Hematopoietic multipotent progenitor cell treated with erythropoietin and hydrocortisone succinate and interleukin-3 and kit ligand, for 6 days (in vitro differentiated cells): ENCODE measurements at places on chromosomes 4 and X.

DNA sequence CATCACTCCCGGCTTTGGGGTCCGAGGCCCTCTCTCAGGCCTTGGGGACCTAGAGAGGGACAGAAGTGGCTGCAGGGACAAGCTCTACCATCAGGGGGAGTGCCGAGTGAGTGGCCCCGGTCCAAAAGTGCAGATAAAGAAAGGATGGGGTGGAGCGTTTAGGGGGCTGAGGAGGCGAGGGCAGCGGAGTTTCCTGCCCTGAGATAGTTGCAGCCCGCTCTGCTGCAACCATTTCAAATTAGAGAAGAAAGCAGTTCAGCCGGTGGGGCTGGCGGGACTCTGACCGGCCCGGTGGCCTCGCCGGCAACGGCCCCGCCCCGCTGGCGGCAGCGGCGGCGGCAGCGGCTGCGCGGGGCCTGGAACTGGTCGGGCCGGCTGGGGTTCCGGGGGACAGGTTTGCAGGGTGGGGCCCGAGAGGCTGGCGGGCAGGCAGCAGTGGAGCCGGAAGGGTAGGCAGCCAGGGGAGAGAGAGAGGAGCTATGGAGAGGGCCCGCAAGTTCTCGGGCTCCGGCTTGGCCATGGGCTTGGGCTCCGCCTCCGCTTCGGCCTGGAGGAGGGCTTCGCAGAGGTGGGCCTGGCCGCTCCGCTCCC is 7.6 kb downstream of the DLG3 start:
- peak; percentile 75 for DNase-seq

DNA sequence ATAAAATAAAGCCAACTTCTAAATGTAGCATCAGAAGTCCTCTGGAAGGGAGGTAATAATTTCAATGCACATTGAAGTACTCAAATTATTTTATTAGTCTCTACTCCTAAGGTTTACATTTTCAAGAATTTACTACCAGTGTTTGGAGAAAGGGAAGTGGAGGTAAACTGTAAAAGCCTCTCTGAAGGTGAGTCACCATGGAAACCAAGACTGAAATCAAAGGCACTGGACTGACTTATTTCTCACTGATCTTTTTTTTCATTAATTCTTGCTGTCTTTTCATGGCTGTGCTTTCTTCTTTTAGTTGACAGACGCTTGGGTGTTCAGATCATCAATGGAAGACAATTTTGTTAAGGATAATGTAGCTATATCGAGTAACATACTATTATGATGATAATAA is 9.7 kb downstream of the SLC39A8 start:
- no peak for DNase-seq

DNA sequence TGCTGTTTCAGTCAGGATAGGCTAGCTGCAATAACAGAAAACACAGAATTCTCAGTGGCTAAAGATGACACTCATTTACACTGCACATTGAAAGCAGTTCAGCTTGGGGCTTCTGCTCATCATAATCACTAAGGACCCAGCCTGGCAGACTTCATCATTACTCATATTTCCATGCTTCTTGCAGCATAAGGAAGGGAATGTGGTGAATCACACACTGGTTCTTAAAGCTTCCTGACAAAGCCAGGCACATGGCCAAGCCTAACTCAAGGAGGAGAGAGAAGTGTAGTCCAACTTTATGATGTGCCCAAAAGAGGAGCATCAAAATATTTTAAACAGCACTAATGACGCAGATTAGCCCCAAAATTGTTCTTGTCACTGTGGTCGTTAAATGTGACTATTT is 186.5 kb downstream of the BANK1 start:
- DNase-seq = no peak

DNA sequence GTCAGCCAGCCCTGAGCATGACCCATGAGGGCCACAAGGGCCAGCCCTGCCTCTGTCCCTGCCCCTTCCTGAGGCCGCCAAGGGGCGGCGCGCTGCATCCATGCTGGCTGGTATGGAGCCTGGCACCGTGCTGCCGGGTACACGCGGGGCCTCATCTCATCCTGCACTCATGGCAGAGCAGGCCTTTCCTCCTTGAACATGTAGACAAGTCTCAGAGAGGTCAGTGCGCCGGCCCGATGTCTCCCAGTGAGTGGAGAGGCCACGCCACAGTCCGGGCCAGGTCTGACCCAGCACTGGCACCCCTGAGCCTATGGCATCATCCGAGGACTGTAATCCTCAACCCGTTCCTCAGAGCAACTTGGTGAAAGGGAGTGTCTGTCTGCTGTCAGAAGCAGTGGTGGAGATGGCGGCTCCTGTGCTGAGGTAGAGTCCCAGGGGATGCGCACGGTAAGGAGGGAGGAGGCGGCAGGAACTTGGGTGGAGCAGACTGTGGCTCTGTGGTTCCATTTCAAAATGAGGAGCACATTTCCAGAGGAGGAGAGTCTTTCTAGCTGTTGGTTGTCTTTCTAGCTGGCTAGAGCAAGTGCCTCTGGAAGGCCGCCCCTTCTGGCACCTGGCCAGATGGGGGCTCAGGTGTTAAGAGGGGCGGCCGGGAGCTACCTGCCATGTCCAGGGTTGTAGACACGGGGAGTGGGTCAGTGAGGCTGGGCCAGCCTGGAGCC is 32.8 kb downstream of the TRMT44 start:
- no peak for DNase-seq

DNA sequence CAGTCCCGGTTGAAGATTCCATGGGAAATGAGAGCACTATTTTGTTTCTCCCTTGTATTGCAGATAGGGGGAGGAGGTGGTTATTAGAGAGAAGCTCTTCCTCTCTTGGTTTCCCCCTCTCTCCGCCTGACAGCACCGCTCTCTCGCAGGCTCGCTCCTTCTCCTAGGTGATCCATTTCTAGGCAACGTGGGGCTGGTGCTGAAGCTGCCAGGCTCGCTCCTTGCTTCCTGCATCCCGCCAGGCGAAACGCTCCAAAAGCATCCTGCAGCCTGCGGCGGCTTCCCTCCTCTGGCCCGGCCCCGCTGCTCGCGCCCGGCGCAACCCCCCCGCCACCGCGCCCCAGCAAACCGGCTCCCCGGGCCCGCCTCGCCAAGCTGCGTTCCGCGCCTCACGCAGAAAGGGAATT is at the start of gene GRID2:
Gene GRID2, plus strand, starts transcription at position 346 of the 407 bp plus-strand sequence.
- no peak for DNase-seq

- no peak for DNase-seq
Observed at GRCh38 chrX:20129547-20129946, 12.1 kb downstream of the EIF1AX start.

- DNase-seq = no peak
Observed at GRCh38 chrX:13212191-13212651, 107.6 kb downstream of the ATXN3L start.

DNA sequence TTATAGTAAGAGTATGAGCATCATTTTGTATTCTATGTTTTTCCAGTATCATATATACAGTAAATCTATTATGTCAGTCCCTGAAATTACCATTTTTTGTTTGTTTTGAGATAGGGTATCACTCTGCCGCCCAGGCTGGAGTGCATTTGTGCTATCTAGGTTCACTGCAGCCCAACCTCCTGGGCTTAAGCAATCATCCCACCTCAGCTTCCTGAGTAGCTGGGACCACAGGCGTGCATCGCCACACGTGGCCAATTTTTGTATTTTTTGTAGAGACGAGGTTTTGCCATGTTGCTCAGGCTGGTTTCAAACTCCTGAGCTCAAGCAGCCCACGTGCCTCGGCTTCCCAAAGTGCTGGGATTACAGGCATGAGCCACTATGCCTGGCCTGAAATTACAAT is 85.6 kb downstream of the ZNF330 start:
- peak; percentile 13 for DNase-seq

GRCh38 chr4:155773196-155773800 is 14.5 kb downstream of the GUCY1B1 start:
- no peak for DNase-seq

- DNase-seq = no peak
Observed at GRCh38 chr4:85701861-85702321, 226.9 kb downstream of the ARHGAP24 start.

- DNase-seq = no peak
Observed at GRCh38 chr4:109290918-109291317, 11.5 kb downstream of the COL25A1 start.

DNA sequence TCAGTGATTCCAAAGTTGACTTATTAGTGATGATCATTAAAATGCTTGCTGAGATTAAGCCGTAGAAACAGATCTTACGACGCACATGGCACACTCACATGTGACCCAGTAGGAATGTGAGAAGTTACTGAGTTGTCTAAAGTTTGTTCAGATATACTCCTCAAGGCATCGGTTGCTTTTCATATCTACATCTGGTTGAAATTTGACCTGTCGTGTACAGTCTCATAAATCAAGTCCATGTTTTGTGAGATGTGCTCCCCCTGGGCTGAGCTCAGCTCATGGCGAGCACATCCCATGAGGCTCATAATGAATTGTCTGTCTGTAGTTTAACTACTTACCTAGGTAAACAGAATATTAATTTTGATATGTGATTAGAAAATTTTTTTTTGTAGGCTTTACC is 67.0 kb downstream of the TNIP2 start:
- no peak for DNase-seq

DNA sequence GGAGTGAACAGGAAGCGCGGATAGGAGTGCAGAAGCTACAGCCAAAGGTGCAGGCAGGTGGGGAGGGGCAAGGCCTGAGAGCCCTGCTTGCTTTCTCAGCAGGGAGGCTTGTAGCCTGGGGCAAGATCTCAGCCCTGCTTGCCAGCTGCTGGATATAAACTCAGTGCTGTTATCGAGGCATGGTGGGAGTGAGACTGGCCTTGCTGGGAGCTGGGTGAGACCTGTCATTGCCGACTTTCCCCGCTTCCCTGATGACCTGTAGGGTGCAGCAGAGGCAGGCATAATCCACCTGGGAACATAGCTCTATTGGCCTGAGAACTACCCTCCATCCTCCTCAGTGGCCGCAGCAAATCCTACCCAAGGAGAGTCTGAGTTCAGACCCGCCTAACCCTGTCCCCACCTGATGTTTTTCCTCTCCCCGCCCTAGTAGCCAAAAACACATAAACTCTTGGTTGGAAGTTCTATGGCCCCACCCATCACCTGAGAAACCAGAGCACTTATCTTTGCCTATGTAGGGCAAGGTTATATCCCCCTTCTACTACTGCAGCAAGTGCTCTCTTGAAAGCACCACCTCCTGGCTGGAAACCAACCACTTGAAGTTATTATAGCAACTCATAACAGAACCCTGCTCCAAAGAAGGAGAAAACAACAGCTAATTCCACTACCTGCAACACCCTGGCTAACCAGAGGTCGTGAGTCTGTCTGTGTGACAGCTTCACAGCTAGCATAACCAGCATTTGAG is 80.7 kb downstream of the FHIP1A start:
- no peak for DNase-seq

DNA sequence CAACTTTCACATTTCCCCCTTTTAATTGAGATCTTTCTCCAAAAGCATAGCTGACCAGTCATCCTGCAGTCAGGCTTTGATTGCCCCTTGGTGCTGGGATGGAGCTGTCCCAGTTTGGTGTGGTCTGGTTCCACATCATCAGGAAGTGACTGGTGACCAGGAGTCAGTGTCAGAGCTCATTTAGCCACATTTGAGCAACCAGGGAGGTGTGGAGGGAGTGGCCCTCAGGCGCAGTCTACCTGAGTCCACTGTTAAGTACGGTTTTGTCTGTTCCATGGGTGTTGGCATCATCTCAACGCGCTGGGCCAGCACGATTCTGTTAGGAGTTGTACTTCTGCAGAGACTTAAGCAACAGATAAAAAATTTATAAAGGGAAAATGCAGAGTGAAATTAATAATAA is 52.6 kb downstream of the RGS12 start:
- DNase-seq = no peak

DNA sequence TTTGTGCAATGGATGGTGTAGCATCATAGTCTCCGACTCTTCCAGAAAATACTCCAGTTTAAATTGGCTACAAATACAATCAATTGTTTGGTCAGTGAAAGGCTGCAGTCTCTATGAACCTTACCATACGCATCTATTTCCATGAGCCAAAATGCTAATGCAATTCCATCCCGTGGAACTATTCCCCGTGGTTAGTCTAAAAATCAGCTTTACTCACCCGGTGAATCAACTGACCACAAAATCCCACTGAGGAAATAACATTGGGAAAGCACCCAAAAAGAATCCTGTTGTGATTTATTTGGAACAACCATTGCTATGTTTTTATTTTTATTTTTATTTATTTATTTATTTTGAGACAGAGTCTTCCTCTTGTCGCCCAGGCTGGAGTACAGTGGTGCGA is 87.1 kb downstream of the DHX15 start:
- DNase-seq = no peak

- DNase-seq = peak; percentile 86
Observed at GRCh38 chrX:23667239-23668177, at the start of gene PRDX4. TSS of gene PRDX4 (plus strand) at chrX:23667493. CDS start at chrX:23667571, 78 bp downstream.

DNA sequence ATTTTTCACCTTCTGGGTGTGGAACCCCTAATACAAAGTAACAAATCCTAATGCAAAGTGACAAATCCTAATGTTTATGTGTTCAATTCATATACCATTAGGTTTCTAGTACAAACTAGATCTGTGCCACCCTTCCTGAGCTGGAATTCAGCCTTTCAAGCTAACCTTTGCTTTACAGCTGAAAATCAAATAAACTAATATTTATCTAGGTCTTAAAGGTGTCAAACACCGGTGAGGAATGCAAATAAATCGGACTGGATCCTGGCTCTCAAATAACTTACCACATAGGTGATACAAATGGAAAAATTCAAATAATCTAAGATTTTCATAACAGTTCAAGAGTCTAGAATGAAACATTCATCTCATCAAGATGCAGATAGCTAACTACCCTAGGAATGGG is 11.6 kb downstream of the IRF2 start:
- DNase-seq = no peak

GRCh38 chrX:12379671-12380070 is 241.4 kb downstream of the FRMPD4 start:
- DNase-seq = no peak

DNA sequence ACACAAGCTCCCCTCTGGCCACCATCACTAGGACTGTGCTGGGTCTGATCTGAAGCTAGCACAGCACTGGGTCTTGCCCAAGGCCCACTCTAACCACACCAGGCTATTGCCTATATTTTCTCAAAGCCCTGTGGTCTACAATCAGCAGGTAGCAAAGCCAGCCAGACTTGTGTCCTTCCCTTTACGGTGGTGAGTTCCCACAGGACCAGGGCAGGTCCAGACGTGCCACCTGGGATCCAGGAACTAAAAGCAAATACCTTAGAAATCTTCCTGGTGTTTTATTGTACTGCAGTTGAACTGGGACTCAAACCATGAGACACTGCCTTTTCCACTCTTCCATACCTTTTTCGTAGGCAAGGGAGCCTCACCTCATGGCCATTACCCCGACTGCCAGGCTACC is 9.0 kb upstream of the MAGEC2 start:
- DNase-seq = no peak

- no peak for DNase-seq
Observed at GRCh38 chr4:147790412-147790811, 58.5 kb downstream of the ARHGAP10 start.

DNA sequence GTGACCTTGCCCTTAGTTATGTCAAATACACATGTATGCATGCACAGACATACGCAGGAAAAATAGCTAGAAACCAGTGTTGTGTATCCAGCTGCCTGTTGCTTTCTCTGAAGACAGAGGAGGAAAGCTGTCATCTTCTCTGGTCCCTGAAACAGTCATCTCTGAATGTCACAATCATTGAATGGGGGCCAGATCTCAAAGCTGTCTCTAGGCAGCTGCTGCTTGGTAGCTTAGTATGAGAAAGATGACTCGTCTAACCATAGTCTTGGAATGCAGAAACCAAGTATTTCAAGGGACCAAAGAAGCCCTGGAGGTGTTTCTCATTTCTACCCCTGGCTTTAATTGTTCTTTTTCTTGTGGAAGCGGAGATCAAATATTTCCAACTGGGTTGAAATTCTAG is 4.0 kb downstream of the GRIA3 start:
- no peak for DNase-seq

- no peak for DNase-seq
Observed at GRCh38 chrX:3230496-3230895, 116.0 kb downstream of the MXRA5 start.

GRCh38 chr4:15234856-15235126 is 193.0 kb upstream of the C1QTNF7 start:
- DNase-seq = no peak
